ENCODE measurements at places on chromosomes 4 and X.

- DNase-seq: no peak
These were observed 77.5 kb downstream of the HTRA3 start for GRCh38 chr4:8346838-8347605.

GRCh38 chr4:24158031-24158430 lies 268.2 kb upstream of the PPARGC1A start:
- no peak for DNase-seq

DNA sequence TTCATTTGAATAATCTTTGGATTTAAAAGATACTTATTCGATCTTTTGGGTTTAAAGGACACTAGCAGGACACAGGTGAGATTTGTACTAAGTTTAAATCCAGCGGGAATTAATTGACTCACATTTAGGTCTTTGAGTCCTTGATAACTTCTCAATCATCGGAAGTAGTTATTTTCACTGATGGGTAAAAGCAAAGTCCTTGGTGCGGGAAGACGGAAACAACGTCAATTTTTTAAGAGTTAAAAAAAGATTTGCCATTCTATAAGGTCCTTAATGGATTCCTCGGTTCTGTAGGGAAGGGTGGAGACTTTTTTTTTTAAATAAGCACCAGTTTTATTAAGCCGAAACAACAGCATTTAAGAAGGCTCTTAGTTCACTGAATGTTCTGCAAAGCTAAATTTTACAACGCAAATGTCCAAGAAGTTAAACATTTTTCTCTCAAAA lies 2.9 kb downstream of the TMSB4X start:
- DNase-seq: no peak

GRCh38 chr4:123350191-123350544 lies 46.4 kb upstream of the SPRY1 start:
- peak; percentile 12 for DNase-seq

GRCh38 chr4:102687373-102687981 lies 73.3 kb downstream of the MANBA start:
- DNase-seq: no peak

- DNase-seq: no peak
These were observed 160.7 kb upstream of the LDB2 start for GRCh38 chr4:17058916-17059741.

- DNase-seq: no peak
These were observed 215.8 kb upstream of the SMIM31 start for GRCh38 chr4:164538097-164538496.

- no peak for DNase-seq
These were observed 15.4 kb upstream of the OCIAD1 start for GRCh38 chr4:48815483-48815882.

- peak; percentile 89 for DNase-seq
These were observed 22.6 kb downstream of the WDR1 start for GRCh38 chr4:10093801-10094552.

- no peak for DNase-seq
These were observed 88.2 kb downstream of the AWAT2 start for GRCh38 chrX:69961365-69962072.

DNA sequence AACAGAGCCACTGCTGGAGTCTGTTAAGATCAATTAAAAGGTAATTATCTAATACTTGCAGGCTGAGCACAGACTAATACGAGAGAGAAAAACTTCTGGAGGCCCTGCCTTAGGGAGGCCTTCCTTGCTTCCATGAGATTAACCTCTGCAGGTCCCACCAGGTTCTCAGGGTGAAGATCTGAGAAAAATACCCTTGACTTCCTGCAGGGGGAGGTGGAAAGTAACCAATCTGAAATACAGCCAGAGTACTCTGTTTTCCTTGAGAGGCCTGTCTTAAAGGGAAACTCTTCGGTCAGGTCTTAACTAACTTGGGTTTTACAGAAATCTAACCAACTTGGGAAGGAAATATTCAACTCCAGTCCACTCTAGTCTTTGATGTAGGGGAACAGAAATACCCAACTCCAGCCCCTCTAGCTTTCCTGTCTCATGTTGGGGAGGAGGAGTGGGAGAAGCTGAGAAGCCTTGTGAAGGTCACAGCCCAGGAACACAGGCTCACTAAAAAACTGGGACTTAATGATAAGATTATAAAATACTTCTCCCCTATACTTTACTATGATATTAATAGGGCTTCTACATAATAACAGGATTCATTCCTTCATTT lies 77.1 kb downstream of the TBCK start:
- peak; percentile 5 for DNase-seq

DNA sequence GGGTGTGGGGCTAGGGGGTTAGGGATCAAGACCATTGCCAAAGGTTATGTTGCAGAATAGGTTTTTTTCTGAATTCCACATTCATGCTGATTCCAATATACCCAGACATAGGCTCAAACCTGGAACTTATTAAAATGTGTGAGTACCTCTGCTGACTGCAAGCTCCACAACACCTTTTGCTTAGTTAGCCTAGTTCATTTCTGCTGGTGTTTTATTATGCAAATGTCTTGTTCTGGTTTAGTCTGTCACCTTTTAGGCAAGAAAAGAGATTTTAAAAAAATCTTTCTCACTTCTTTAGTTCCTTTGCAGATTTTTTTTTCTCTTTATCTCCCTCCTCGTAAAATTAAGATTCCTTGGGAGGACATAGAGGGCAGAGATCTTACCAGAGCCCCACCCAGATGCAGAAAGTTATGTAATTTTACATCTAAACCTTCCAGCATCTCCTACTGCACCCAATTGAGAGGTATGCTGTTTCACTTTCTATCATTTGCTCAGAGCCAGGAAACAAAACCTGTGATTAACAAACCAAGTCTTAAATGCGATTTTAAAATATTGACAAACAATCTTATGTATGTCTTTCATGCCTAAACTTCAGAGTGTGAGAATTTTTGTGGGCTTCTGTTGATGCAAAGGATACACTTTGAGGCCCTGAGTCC lies 190.7 kb upstream of the CLNK start:
- no peak for DNase-seq

DNA sequence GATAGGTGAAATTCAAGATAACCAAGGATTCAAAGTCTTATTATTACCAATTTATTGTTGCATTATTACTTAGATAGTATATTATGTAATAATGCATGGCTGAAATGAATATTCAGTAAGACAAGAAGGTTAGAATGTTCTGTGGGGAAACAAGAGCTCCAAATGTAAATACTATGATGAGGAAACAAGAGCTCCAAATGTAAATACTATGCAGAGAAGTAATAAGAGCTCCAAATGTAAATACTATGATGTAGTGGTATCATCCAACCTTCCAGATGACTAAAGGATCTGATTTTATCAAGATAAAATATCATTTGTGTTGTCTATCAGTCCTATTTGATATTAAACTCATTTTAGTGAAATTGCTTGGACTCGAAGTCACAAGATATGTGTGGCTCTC lies 82.2 kb upstream of the PCDH18 start:
- DNase-seq: no peak

GRCh38 chrX:44723426-44723825 lies 120.4 kb upstream of the DUSP21 start:
- DNase-seq: no peak

GRCh38 chr4:150664935-150665334 lies 83.0 kb downstream of the MAB21L2 start:
- DNase-seq: no peak
